Activated CD4-positive, alpha-beta T cell treated with anti-CD3 and anti-CD28 coated beads for 36 hours (primary cell): ENCODE measurements at places on chromosomes 6 and 20.
A peak's percentile ranks its signal among the peaks of the same experiment; 100 is the strongest.

DNA sequence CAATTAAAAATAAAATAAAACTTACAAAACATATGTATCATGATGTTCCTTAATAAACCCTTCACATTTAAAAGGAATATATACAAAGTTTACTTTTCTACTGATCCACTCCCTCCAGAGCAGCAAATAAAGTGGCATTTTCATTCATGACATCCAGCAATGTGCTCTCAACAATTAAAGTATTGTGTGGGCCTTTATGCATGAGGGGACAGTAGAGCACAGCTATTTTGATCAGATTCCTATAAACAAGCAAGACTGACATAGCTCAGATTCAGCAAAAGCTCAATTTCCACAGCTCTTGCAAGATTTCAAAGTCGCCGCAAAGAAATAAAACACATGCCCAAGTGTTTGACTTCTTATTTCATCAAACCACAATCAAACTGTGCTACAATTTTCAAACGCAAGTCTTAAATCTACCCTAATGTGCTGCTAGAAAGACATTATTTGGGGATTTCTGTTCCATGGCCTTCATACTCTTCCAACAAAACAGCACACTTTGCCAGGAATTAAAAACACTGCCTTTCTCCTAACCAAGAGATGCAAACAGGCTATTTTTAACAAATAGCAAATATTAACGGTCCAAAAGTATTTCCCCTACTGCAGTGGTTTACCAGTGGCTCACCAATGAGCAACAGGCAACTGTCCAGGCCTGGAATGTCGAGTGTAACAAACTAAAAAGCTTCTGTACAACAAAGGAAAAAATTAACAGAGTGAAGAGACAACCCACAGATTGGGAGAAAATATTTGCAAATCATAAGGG lies 52.3 kb downstream of the MBOAT1 start:
- no peak for DNase-seq

DNA sequence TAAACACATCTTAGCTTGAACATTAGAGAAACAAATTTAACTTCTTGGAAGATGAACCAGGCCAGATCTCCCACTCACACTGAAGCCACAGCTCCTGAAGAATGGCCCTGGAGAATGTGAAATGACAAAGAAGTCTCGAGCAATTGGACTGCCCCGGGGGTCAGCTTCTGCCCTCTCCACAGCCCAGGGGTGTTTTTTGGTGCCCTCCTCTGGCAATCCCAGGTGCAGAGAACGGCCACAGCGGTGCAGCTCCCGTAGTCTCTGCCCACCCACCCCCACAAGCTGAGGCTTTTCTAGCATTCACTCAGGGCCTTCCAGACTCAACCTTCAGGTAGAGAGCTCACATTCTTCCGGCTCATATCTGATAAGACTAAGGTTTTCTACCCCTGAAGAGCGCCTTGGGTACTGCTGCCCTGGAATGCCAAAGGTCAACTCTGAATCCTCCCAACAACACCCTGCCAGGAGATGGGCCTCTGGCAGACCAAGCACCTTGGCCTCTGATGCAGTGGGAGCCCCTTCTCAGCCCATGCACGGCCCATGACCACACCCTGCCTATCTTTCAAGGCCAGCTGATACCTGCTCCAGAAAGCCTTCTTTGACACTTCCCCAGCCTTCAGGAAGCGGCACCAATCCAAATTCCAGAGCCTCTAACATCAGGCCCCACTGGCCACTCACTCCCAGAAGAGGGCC lies 208.3 kb downstream of the SYNDIG1 start:
- no peak for DNase-seq

GRCh38 chr6:11152581-11152980 lies 41.1 kb upstream of the ERVFRD-1 start:
- no peak for DNase-seq

DNA sequence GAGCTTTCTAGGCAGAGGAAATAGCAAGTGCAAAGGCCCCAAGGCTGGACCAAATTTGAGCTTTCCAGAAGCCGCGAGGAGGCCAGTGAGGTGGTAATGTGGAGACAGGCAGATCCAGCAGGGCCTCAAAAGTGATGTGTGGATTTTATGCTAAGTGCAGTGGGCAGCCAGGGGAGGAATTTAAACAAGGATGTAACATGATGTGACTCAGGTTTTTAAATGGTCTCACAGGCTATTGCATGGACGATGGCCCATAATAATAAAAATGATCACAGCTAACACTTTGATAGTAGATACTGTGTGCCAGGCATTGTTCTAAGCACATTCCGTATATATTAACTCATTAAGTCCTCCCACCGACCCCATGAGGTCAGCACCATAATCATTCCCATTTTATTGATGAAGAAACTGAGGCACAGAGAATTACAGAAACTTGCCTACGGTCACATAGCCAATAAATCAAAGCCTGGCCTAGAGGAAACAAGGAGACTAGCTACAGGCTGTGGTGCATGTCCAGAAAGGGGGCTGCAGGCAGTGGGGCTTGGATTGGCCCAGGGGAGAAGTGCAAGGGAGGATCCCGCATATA lies 18.0 kb upstream of the PREX1 start:
- no peak for DNase-seq

GRCh38 chr6:105326833-105327770 lies 75.8 kb downstream of the PREP start:
- no peak for DNase-seq

DNA sequence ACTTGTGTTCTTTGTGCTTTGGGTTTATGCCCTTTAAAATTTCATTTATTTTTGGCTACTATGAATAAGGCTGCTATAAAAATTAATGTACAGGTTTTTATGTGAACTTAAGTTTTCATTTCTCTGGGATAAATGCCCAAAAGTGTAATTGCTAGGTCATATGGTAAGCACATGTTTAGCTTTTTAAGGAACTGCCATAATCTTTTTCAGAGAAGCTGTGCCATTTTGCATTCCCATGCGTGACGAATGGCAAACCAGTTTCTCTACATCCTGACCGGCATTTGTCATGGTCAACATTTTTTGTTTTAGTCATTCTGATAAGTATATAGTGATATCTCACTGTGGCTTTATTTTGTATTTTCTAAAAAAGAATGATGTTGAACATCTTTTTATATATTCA lies 236.0 kb upstream of the SGK1 start:
- no peak for DNase-seq

DNA sequence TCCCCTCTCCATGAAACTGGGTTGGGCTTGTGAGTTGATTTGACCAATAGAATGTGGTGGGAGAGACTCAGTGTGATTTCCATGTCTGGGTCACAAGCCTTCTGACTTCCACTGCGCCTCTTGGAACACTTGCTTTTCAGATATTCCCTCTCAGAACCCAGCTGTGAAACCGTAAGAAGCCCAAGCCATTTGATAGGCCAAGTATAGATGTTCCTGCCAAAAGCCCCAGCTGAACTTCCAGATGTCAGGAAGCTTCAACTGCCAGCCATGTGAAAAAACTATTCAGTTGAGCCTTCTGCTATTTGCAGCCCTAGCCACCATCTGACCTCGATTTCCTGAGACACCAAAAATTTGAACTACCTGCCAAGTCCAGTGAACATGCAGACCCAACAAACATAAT lies 387.8 kb upstream of the GJE1 start:
- DNase-seq, result no peak

DNA sequence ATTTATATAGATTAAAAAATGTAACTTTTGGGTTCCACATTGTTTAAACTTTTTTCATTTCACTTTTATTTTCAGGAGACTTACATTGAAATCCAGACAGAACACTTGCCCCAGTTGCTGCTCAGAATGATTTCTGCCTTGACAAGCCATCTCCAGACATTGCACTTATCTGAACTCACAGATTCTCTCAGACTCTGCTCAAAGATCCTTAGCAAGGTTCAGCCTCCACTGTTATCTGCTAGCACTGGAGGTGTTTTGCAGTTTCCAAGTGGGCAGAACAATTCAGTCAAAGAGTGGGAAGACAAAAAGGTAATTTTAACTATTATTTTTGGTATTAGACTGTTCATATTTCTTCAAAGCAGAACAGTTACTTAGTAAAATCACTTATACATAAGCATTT lies 58.0 kb downstream of the DOP1A start:
- no peak for DNase-seq

DNA sequence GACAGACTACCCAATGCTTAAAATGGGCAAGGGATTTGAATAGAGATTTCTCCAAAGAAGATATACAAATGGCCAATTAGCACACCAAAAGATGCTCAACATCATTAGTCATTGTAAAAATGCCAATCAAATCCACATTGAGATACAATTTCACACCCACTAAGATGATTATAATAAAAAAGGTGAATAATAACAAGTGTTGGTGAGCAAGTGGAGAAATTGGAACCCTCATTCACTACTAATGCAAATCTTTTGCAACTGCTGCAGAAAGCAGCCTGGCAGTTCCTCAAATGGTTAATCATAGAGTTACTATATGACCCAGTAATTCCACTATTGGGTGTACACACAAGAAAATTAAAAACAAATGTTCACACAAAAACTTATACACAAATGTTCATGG lies 12.4 kb downstream of the LHFPL5 start:
- DNase-seq, result no peak

DNA sequence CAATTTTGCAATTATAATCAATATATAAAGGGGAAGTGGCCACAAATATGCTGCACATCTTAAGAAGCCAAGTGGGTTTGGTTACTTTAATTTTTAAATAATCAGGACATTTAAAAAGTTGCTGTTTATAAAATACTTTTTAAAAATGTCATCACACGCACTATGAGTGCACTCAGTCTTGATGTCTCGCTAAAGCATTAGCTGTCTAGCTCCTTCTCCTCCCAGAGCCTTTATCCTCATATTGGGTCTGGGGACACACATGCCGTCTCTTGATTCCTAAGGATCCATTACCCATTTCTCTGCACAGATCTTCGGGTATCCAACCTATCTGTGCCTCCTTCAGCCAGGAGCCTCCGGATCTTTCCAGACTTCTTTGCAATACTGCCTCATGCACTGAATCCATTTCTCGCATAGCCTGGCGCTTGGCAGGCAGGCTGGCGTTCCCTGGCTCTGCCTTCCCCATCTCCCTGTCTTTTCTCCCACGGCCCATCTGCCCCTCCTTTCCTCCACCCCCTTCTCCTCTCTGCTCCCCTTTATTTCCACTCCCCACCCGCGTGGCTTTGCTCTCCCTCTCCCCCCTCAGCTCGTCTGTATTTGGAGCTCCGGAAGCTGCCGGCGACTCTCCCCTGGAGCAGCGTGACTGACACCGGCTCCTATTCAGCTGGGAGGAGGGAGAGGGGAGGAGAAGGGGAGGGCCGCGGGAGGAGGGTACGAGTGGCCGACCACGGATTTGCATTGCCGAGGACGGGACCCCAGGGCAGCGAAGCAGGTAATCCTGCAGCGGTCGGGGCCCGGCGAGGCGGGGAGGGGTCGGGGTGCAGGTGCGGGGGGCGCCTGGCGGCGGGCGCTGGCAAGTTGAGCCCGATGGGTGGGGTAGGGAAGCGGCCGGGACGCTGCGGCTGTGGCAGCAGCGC lies at the start of gene CAP2:
CAP2 (plus strand) TSS at position 618 of the 914 bp plus-strand sequence. CDS start 27,961 bp downstream, outside the sequence.
- DNase-seq, result peak; percentile 10

GRCh38 chr6:169639653-169640278 lies 62.1 kb downstream of the WDR27 start:
- no peak for DNase-seq

GRCh38 chr6:5220443-5220842 lies 40.3 kb downstream of the LYRM4 start:
- no peak for DNase-seq

GRCh38 chr6:108117427-108118358 lies 43.2 kb upstream of the OSTM1 start:
- DNase-seq, result peak; percentile 40
